ENCODE measurements at places on chromosomes 4 and X. TPM values are rescaled to one million over a fixed set of nuclear protein-coding genes. Genes with fewer than 3 reads are reported as not detected.

The RPL9 gene
- polyA plus RNA-seq, result 2,906 TPM

The SULT1B1 gene
- polyA plus RNA-seq, result not detected

The CT47C1 gene
- polyA plus RNA-seq, result not detected

The AFF1 gene
- 53.7 TPM for polyA plus RNA-seq

The ADAMTS3 gene
- polyA plus RNA-seq, result not detected
